Fibroblast of skin of scalp (primary cell): ENCODE measurements at places on chromosomes 4 and X.

GRCh38 chr4:41044165-41044564, 170.2 kb downstream of the APBB2 start:
- no peak for DNase-seq

GRCh38 chr4:31613946-31614623, 893.9 kb downstream of the PCDH7 start:
- no peak for DNase-seq

GRCh38 chr4:10168151-10168550, 51.6 kb upstream of the WDR1 start:
- DNase-seq = no peak

DNA sequence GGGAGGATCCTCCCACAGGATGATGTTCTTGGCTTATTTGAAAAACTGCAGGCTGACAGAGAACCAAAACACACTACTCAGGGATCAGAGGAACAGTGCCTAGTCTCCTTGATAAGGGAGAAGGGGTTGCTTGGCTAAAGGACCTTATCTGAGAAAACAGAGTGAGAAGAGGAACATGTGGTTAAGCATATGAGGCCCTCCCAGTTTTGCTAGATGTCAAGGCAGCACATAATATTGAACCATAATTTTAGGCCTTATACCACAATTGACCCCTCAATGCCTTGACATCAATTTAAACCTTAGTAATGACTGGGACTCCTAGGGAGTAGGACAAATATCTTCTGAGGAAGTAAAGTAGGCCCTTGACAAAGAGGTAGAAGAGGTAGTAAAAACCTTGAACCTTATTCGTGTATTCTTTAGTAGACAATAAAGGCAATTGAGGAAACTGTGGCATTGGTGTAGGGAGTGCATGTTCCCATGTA, 79.3 kb downstream of the TEX13C start:
- no peak for DNase-seq

- DNase-seq = peak; percentile 78
These were observed 9.4 kb downstream of the FHIP1A start for GRCh38 chr4:151418385-151418784.

GRCh38 chr4:3486541-3487540, 23.7 kb downstream of the DOK7 start:
- no peak for DNase-seq

GRCh38 chr4:60216752-60217151, 983.4 kb upstream of the ADGRL3 start:
- peak; percentile 92 for DNase-seq

- no peak for DNase-seq
These were observed 68.8 kb downstream of the TECRL start for GRCh38 chr4:64340218-64341110.

GRCh38 chrX:13489454-13489853, 79.9 kb upstream of the EGFL6 start:
- DNase-seq = peak; percentile 56

- DNase-seq = no peak
These were observed 69.4 kb downstream of the CLCN5 start for GRCh38 chrX:49991758-49992157.

GRCh38 chr4:1784395-1784788, 8.7 kb upstream of the FGFR3 start:
- no peak for DNase-seq

DNA sequence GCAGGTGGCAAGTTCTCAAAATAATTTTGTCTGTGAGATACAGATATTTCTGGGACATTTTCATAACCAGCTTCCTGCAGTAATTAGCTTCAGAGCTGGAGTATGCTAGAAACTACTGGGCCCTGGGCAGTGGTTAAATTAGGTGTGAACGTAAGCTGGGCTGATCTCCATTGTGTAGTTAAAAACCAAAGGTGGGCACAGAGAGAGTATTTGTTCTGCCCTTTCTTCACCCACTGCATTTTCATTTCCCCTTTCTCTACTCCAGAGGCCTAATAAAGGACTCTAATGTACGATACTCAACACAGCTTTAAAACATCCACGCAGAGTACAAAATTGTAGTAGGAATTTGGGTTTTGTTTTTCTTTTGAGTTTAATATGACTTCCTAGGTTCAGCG, 252.7 kb downstream of the SPRY1 start:
- no peak for DNase-seq

GRCh38 chrX:87236830-87237440, 280.7 kb upstream of the KLHL4 start:
- no peak for DNase-seq

DNA sequence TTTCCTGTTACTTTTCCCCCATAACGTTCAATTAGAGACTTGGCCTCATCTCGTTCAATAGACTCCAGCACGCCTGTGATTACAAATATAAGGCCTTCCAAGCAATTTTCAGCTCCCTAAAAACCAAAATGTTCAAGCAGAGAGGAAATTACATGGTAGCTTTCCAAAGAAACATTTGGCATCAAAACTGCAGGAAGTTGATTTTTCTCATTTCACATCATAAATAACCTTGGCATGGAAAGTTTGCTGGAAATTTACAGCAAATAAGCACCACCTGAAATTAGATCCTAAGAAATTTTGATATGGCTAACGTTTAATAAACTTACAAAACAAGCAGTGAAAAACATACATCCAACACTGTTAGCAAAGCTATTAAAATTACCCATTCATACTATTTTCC, 53.3 kb downstream of the RFC1 start:
- DNase-seq = no peak
